Femur (tissue), 1 donor: ENCODE measurements at places on chromosomes 11 and 22.
A peak's percentile ranks its signal among the peaks of the same experiment; 100 is the strongest.

DNA sequence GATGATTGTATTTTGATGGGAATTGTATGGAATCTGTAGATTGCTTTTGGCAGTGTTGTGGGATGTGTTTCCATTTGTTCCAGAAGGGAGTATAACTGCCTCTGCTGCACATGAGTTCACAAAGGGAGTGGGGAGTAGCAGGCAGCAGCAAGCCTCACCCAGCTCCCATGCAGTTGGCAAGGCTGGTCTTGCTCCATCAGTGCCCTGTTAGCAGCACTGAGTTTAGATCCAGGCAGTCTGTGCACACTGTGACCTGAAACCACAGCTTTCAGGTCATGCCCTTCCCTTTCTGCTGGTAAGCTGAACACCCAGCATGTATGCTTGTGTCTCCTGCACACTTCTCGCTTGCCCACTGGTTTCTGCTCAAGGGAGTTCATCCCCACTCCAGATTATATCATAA lies 3.7 kb upstream of the NUCB2 start:
- DNase-seq = no peak

DNA sequence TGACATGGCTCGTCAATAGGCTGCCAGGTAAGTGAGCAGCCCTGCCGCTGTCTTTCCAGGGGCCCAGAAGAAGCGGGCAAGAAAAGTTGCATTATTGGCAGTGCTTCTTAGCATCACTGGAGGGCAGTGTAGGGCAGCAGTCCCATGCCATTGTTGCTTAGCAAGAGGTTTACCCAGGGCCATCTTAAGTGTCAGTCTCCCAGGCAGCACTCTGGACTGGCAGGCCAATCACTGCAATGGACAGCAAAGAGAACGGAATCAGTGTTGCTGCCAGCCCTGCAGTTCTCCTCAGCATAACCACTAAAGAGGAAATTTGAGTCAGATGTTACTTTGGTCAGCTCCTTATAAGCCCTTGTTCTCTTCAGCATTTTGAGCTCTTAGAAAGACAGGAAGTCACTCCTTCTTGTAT lies 13.4 kb upstream of the GRK2 start:
- DNase-seq = no peak

- DNase-seq = peak; percentile 73
Measured at GRCh38 chr11:114762408-114762807, 84.1 kb downstream of the NXPE2 start.

DNA sequence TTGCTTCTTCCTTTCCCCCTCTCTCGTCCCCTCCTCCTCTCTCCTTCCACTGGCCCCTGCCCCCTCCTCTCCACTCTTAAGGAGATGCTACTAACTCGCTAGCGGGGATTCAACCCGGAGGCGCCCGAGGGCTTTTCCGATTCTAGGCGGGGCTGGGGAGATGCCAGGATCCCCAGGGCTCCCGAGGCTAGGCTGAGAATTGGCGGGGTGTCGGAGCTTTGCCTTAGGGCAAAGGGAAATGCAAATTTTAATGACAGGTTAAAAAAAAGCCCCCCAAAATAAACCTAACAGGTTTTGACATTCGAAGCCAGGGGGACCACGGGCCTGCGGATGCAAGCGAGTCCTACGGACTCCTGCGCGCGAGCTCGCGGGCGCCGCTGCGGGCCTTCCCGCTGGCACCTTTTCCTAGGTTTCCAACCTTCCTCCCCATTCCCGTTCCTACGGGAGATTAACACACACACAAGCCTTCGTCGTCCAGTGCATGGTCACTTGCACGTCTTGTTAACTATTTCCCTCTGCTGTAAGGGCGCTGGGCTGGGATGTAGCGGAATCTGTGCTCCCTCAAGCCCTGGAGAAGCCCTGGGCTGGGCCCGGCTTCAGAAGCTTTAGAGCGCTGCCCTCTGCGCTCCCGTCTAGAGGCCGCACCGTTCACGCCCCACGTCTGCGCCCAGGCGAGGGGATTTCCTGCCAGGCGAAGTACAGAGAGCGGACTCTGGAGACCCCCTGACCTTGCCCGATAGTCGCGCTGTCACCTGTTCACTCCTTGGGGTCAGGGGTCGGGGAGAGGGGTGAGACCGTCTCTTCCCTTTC lies 729 bp upstream of the ALX4 start:
- no peak for DNase-seq

DNA sequence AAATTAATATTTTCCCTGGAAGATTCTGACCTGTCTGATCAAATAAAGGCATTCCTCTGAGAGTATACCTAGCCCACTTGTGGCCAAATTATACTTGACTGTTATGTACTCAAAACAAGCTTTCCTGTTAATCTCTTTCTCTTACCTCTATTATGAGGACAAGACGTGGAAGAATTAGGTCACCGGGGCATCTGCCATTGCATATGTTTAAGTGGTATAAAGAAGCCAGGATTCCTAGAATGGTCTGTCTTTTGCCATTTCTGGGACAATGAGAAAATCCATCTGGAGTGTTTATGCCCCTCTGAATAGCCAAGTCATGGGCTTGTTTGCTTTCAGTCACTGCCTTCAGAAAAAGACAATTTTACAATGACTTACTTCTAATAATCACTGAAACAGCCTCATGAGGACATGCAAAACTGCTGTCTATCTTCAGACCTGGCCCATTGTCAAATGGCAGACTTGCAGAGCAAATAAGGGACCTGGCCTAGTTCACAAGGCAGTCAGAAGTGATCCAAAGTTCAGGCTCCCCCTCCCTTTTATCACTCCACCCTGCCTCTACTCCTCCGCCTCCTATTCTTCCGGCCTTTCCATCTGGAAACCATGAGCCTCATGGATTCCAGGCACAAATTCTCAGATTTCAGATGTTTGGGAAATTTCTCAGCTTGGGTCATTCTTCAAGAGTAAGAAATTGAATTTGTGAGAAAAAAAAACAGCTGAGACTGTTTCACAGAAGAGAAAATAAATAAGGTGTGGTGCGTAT lies 128.1 kb upstream of the LDLRAD3 start:
- peak; percentile 85 for DNase-seq

DNA sequence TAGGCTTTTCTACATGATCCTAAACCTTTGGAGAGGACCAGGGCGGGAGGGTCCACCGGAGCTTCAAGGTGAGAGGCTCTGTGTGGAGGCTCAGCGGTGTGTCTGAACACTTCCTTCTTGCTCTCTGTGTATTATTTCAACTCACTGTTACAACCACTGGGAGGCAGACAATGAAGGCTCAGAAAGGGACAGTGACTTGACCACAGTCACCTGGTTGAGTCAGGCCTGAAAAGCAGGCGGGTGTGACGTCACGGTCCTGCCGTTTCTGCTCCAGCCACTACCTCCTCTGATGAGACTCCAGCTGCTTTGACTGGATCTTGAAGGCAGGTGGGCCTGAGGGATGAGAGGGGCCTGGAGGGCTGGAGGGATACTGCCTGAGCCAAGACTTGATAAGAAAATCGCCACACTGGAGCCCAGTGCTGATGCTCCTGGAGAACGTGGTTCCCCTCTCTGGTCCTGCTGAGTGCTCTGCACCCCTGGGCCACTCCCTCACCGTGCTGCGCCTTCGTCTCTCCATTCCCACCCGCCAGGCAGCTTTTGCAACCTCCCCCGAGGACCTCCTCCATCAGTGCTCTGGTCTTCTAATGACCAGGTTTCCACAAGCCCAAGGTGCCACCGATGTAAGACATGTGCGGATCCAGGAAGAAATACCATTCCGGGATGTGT lies 27.9 kb downstream of the KCNC1 start:
- no peak for DNase-seq

- DNase-seq = no peak
Measured at GRCh38 chr22:47810505-47811500, 1048.4 kb downstream of the TBC1D22A start.

- DNase-seq = peak; percentile 37
Measured at GRCh38 chr22:22931557-22932270, 44.1 kb downstream of the IGLL5 start.

DNA sequence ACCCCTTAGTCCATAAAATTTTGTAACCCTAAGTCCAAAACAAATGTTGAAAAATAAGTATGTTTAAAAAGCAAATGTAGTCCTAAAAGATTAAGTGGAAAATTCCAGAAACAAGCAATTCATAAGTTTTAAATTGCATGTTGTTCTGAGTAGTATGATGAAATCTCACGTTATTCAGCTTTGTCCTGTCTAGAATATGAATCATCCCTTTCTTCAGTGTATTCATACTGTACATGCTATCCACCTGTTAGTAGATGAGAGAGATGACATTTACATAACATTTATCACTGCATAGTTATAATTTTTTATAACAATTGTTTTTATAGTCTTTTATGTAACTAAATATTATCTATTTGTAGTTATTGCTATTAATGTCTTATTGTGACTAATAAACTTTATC lies 622.3 kb upstream of the CHORDC1 start:
- DNase-seq = no peak

- no peak for DNase-seq
Measured at GRCh38 chr11:8100605-8101004, 19.6 kb downstream of the TUB start.

GRCh38 chr11:115990004-115990447 lies 485.8 kb upstream of the CADM1 start:
- DNase-seq = no peak

DNA sequence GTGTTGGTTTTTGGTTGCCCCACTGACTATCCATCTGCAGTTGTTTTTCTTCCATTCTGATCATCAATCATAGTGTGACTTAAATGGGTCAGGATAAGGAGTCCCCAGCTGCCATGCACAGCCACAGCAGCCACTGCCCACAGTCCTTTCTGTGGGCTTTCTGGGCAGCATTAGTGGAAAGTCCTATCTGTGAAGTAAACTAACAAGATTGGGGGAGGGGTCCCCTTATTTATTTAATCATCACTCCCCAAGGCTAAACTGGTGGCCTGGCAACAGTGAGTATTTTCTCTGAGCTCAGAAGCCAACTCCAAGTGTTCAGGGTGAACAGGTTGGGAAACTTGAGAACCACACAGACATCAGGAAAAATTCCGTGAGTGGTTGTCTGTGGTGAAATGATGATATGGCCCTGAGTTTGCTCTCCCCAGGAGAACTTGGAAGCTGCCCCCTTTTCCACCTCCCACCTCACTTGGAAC lies 145.0 kb downstream of the CCDC34 start:
- no peak for DNase-seq

DNA sequence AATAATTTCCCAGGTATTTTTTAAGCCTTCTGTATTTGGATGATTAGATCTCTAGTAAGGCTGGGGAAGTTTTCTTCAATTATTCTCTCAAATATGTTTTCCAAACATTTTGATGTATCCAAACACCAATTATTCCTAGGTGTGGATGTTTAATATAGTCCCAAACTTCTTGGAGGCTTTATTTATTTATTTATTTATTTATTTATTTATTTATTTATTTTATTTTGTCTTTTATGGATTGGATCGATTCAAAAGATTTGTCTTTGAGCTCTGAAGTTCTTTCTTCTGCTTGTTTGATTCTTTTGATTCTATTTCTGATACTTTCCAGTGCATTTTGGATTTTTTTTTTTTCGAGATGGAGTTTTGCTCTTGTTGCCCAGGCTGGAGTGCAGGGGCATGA lies 2267.9 kb upstream of the RAG2 start:
- no peak for DNase-seq

GRCh38 chr11:113526521-113526920 lies 51.3 kb upstream of the DRD2 start:
- DNase-seq = no peak
